ENCODE measurements at places on chromosomes 1 and 21.

DNA sequence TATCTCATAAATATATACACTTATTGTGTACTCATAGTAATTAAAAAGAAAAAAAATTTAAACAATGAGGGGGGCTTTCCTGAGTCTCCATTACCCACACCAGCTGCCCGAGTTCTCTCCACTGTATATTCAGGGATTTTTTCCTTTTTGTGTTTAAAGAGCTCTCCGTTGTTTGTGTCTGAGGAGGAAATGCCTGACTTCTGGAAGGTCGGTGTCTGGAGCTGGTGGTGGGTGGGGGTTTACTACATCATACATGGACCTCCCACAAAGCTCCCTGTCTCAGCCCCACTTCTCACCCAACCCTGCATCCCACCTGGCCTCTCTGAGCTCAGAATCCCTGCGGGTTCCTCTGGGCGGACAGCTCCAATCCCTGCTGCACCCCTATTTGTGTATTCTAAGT is 64.1 kb upstream of the ETV3 start:
- no peak for DNase-seq

DNA sequence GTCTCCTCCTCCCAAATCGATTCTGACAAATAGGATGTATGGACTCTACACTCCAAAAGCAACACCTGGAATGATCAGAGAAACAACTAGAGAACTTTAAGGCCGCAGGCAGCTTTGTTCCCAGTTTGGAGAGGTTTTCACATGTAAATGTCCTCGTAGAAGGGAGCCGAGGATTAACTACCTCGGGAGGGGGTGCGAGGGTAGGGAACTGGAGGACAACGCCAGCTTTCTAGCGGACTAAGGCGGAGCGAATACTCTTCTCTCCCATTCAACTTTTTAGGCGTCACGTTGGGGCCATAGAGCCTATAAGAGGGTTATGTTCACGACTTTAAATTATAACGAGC is 1.2 kb downstream of the SCAF4 start:
- no peak for DNase-seq

DNA sequence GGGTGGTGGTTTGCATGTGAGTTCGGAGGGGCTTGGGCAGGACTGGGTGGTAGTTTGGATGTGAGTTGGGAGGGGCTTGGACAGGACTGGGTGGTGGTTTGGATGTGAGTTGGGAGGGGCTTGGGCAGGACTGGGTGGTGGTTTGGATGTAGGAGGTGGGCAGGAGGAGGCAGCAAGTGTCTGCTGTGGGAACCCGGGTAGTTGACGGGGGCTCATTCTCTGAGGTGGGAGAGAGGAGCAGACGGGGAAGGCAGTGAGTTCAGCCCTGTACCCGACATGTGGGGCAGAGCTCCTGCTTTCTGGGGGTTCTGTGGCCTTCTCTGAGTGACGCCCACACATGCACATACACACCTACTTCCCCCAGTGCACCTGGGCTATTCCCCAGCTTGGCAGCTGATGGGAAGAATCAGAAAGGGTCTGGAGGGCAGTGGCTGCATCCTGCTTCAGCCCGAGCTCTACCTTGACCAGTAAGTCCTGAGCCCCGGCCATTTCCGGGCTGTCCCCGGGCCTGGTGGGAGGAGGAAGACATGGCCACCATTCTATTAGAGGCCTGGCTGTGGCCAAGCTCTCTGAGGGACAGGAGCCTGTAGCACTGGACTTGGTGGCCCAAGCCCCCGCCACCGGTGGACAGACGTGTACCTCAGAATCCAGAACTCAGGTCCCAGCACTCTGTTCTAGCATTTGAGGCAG is 58.1 kb downstream of the EDN2 start:
- DNase-seq, result no peak

GRCh38 chr21:45104560-45104959 is 30.2 kb downstream of the ADARB1 start:
- no peak for DNase-seq

DNA sequence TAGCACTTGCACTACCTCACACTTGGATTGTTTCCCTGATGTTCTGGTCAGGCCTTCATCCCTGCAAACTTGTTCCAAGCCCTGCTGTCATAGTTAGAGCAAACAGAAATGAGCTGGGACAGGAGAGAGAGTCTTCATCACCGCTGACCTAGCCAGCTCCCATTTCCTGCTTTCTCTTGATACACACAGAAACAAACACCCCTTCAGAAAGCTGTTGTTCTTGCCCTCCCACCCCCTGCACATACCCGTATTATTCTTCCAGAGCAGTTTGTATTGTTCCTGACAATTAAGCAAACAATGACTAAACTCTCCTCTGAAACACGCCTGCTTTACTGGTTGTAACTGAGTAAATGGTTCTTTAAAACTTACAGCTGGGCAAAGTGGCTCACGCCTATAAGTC is 2.9 kb upstream of the SYT2 start:
- DNase-seq, result no peak

- DNase-seq, result no peak
These were observed 876.9 kb downstream of the KCNT2 start for GRCh38 chr1:195731385-195731784.

- no peak for DNase-seq
These were observed 5.8 kb downstream of the BCL9 start for GRCh38 chr1:147547065-147547464.

DNA sequence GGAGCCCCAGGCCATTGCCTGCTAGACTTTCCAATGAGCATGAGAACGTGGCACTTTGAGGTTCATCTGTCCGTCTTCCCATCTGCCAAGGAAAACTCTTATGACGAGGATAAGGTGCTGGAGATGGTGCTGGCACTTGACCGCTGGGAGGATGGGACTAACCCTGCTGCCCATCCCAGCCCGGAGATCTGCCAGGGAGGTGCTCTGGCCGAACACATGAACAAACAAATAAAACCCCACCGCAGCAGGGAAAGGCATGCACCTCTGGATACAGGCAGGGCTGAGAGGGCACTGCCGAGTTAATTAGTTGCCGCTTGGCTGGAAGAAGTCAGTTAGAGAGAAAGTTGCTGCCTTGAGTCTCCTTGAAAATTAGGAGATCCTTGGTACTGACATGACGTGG is 308.4 kb downstream of the AJAP1 start:
- DNase-seq, result no peak
